ENCODE measurements at places on chromosomes 13 and 19.

DNA sequence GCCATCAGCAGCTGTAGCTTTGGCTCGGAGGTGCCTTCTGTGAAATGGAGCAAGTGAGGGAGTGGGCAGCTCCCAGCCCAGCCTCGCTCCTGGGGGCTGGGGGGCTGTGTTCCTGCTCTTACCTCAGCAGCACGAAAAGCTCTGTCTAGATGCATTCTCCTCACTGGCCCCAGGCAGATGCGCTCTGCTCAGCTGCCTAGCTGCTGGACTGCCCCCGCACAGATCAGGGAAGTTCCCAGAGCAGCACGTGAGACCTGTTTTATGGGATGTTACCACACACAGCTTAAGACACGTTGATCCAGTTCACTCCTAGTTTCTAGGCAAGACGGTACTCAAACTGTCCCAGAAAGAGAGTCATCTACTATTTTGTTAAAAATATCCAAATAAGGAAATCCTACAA is 13.6 kb downstream of the LCP1 start:
- DNase-seq, result no peak

GRCh38 chr13:77196052-77196618 is 130.8 kb downstream of the MYCBP2 start:
- DNase-seq, result no peak

DNA sequence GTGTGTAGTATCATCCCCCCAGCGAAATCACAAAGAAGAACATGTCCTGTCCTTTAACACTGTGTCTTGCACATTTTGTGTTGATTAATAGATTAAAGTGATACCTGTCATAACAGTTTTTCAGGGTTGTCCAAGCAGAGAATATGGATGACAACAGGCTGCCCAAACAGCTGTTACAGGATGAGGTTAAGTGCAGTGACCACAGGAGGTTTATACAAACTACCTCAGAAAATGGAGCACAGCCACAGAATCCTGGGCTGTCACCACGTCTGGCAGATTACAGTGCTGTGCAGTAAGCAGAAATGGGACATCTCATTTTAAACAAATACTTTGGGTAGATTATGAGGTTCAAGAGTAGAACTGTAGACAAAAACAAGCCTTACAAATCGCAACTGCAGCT is 575.6 kb downstream of the DCT start:
- no peak for DNase-seq

DNA sequence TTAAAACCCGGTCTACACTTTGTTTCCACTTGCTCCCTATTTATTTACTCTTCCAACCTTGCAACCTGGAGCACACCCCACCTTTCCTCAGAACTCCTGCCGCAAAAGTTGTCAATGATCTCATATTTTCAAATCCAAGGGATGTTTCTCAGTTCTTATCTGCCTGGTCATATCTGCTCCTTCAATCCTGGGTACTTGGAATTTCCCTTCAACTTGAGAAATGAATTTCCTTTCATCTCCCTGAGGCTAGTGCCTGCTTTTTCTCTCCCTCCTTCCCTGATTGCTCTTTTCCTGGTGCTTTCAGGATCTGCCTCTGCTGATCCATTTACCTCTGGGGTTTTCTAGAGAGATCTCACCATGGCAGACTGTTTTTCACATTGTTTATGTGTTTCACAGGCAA is 154.8 kb upstream of the IRS2 start:
- no peak for DNase-seq

DNA sequence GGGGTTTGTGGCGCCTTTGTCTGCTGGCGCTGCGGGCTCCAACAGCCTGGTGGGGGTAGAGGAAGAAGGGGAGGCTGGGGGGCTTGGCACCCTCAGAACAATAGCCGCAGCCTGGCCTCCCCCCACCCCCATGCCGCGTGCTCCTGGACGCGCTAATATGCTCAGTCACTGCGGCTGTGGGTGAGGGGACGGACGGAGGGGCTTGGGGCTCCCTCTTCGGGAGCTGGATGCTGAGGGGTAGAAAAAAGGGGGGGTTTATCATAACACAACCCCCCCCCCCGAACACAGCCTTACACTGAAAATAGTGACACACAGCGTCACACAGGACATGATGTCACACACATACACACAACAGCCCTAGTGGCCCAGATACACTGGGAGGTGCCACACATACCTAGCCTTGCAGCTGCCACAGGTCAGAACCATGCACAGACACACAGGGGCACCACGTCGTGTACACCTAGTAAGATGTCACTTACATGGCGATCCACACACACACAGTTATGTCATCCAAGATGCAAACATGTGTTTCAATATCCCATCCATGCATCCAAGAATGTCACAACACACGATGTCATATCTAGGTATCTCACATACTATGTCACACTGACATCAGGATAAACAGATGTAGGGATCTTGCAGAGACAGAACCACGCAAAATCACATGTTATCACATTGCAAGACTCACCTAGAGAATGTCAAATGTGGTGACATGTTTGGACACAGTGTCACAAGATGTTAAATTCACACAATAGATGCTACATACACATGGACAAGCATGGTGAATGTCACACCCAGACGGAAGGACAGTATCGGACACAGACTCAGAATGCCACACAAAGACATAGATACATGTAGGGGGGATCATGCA is 806 bp downstream of the MAST1 start:
- no peak for DNase-seq

DNA sequence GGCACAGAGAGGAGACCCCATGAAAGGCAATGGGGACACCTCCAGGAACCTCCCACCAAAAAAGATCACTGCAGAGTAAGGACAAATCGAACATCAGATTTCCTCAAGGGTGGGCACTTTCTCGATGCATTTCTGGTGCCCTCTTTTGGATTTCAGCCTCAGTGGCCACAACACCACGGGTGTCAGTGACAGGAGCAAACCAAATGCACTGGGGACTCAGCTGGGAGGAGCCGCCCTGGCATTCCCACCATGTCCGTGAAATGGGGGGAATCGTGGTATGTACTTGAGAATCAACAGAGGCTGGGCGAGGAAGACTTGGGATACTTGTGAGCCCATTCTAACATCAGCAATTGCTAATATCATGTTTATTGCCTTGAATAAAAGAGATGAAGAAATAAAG is 16.3 kb downstream of the FAM187B start:
- DNase-seq, result no peak

DNA sequence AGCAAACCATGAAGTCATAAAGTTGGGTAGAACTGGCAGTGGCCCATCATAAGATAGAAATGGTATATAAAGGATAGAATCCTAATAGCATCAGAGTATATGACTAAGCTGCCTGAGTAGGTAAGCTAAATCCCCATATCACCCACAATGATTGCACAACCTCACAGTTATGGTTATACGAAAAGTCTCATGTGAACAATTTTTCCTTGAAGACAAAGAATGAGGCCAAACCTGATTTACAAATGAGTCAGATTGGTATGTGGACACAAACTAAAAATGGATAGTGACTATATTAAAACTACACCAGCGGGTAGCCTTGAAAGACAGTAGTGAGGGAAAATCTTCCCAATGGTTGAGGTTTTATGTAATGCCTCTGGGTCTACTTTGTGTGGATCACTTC is 40.9 kb upstream of the UFM1 start:
- no peak for DNase-seq

- no peak for DNase-seq
These were observed 180.5 kb upstream of the PCDH9 start for GRCh38 chr13:67410645-67411044.

- DNase-seq, result no peak
These were observed 20.8 kb downstream of the ZSCAN5C start for GRCh38 chr19:56222901-56223300.

DNA sequence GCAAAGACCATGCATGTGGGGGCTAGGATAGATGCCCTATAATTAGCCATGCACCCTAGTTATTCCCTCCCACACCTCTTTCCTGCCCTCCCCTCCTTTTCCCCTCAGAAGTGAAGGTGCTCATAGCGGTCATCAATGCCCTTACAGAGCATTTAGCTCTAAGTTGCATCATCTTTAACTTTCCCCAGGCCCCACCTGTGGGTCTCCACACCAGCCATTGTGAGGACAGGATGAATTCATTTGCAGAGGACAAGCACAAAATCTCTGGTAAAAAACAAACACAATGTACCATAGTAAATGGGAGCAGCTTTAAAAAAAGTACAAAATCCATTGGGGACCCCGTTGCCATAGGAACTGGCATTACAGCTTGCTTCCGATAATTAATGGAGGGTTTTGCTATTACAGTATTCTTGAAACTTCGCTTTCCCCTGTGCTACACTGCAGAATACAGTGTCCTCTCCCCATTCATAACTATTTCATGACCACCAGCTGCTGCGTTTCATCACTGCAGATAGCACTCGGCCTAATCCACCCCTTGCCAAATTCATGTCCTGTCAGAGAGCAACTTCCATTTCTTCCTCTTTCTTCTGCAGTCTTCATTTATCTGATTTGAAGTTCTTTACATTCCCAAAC is 110.5 kb downstream of the ZDHHC20 start:
- no peak for DNase-seq

GRCh38 chr13:99386495-99386894 is 79.3 kb upstream of the GPR183 start:
- no peak for DNase-seq

DNA sequence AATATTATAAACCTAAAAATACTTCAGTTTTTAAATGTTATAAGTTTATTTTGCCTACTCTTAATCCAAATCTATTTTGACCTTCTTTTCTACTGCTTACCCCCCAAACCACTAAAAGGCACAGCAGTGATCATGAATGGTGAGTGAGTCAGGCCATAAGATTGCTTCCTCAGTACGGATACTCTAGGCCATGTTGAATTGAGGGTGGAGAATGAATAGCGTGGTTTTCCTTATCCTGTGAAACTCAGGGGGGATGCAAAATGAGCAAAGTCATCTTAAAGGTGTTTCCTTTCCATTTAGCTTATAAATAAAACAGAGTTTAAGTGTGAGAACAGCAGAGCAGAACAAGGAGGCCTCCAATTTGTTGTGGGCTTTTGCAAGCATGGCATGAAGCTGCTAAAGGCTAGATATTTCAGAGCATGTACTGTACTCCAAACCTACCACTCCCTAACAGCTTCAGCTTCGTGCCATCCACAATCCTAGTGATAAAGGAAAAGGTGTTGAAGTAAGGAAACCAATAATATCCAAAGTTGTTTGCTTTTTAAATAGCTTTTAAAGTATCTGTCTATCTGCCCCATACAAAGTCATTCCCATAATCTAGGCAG is 25.0 kb downstream of the SERPINE3 start:
- DNase-seq, result no peak

DNA sequence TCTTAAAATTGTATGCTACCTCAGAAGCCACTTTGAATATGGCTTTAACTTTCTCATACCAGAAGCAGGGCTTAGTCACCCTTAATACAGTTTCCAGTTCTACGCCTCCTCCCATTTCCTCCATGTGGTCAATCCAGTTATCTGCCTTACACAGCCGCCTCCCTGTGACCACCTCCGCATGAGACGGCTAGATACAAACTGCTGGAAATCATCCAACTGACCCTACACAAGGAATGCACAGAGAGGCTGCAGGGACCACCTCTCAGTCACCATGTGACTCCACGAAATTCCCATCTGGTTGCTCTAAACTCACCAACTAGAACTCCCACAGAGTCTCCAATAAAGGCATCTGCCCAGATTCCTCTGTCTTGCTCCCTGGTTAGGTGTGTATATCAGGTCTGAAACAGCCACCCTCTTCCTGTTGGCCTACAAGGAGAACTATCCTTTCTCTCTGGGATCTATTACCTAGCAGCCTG is 6.8 kb downstream of the ZNF564 start:
- no peak for DNase-seq

- no peak for DNase-seq
These were observed 125.9 kb downstream of the SUCLA2 start for GRCh38 chr13:47875201-47875600.

- no peak for DNase-seq
These were observed 94.5 kb upstream of the TEX29 start for GRCh38 chr13:111225810-111226546.

- DNase-seq, result no peak
These were observed 3.0 kb upstream of the KLK10 start for GRCh38 chr19:51022526-51022925.

GRCh38 chr19:44796701-44797115 is 12.2 kb upstream of the BCAM start:
- DNase-seq, result no peak

GRCh38 chr13:77409412-77409811 is 82.5 kb upstream of the MYCBP2 start:
- no peak for DNase-seq
